ENCODE measurements at places on chromosomes 11 and 22.
A peak's percentile ranks its signal among the peaks of the same experiment; 100 is the strongest.

GRCh38 chr11:93464927-93465540 lies 78.2 kb downstream of the SMCO4 start:
- no peaks in the 10 kb centered on the region for H3K27me3 ChIP-seq
- H3K27ac ChIP-seq, result no peak overlapping the region
- DNase-seq, result no peak
- no peaks in the 10 kb centered on the region for H3K4me1 ChIP-seq

DNA sequence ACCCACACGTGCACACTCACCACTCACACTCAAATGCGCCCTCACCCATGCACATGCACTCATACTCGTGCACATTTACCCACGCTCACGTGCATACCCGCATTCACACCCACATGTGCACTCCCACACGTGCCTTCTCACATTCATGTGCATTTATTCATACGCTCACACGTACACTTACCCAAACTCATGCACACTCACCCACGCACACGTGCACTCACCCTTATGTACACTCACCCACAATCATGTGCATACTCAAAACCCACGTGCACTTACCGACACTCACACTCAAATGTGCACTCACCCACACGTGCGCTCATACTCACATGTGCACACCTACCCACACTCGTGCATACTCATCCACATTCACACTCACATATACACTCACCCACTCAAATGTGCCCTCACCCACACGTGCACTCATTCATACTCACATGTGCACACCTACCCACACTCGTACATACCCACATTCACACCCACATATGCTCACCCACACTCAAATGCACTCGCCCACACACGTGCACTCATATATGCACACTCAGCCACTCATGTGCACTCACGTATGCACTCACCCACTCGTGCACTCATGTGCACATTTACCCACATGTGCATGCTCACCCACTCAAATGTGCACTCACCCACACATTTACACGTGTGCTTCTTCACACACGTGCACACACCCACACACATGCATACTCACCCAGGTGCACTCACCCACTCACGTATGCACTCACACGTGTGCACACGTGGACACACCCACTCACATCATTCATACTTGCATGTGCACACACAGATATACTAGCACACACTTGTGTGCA lies 84.4 kb downstream of the TRMU start:
- H3K4me1 ChIP-seq, result no peaks in the 10 kb centered on the region
- no peak overlapping the region for H3K27ac ChIP-seq
- no peak overlapping the region for H3K4me3 ChIP-seq

GRCh38 chr22:49241174-49241851 lies 586.4 kb downstream of the BRD1 start:
- no peak for DNase-seq
- no peak overlapping the region for H3K4me3 ChIP-seq
- H3K4me1 ChIP-seq, result no peaks in the 10 kb centered on the region
- no peak overlapping the region for H3K27ac ChIP-seq
- no peaks in the 10 kb centered on the region for H3K36me3 ChIP-seq
- H3K27me3 ChIP-seq, result no peaks in the 10 kb centered on the region

GRCh38 chr11:225734-226453 lies 10.2 kb downstream of the SIRT3 start:
- H3K4me3 ChIP-seq, result no peak overlapping the region
- H3K27ac ChIP-seq, result no peak overlapping the region
- no peaks in the 10 kb centered on the region for H3K27me3 ChIP-seq
- DNase-seq, result no peak
- 0 out of 2 replicates have a peak, but pooled peaks cover 9% of the 10 kb centered on the region for H3K36me3 ChIP-seq

GRCh38 chr11:114196997-114197703 lies 99.0 kb upstream of the NNMT start:
- no peaks in the 10 kb centered on the region for H3K27me3 ChIP-seq
- no peak for DNase-seq
- no peaks in the 10 kb centered on the region for H3K4me1 ChIP-seq
- no peak overlapping the region for H3K27ac ChIP-seq
- no peak overlapping the region for H3K4me3 ChIP-seq

GRCh38 chr11:9936754-9937153 lies 272.9 kb downstream of the SWAP70 start:
- H3K4me3 ChIP-seq, result no peak overlapping the region
- H3K27ac ChIP-seq, result no peak overlapping the region
- DNase-seq, result no peak
- H3K36me3 ChIP-seq, result no peaks in the 10 kb centered on the region
- no peaks in the 10 kb centered on the region for H3K27me3 ChIP-seq

- H3K36me3 ChIP-seq, result no peaks in the 10 kb centered on the region
- H3K27me3 ChIP-seq, result no peaks in the 10 kb centered on the region
- H3K4me3 ChIP-seq, result peak overlapping the region; percentile 89
- no peak for DNase-seq
These were observed 725 bp downstream of the KDM2A start for GRCh38 chr11:67119585-67120391.

GRCh38 chr11:103661185-103661584 lies 375.3 kb upstream of the DDI1 start:
- H3K27ac ChIP-seq, result no peak overlapping the region
- no peak for DNase-seq
- H3K27me3 ChIP-seq, result no peaks in the 10 kb centered on the region
- H3K4me1 ChIP-seq, result no peaks in the 10 kb centered on the region
- H3K36me3 ChIP-seq, result no peaks in the 10 kb centered on the region
- no peak overlapping the region for H3K4me3 ChIP-seq

DNA sequence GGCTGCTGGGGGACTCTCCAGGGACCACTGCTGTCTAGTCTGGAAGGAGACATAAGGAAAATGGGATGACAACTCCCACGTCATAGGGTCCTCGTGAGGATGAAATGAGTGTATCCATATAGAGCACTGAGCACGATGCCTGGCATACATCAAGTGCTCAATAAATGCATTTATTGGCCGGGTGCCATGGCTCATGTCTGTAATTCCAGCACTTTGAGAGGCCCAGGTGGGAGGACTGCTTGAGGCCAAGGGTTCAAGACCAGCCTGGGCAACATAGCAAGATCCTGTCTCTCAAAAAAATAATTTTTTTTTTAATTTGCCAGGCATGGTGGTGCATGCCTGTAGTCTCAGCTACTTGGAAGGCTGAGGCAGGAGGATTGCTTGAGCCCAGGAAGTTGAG lies 12.2 kb upstream of the TPST2 start:
- no peak overlapping the region for H3K4me3 ChIP-seq
- H3K36me3 ChIP-seq, result no peaks in the 10 kb centered on the region
- no peak for DNase-seq

- H3K27me3 ChIP-seq, result no peaks in the 10 kb centered on the region
- no peak overlapping the region for H3K27ac ChIP-seq
- no peak for DNase-seq
These were observed 130.2 kb downstream of the NCAM1 start for GRCh38 chr11:113091481-113091780.

GRCh38 chr11:65388731-65389130 lies 2.3 kb downstream of the FRMD8 start:
- no peaks in the 10 kb centered on the region for H3K36me3 ChIP-seq
- peaks cover 9% of the 10 kb centered on the region for H3K4me1 ChIP-seq
- no peak overlapping the region for H3K4me3 ChIP-seq
- no peak for DNase-seq
- H3K27me3 ChIP-seq, result no peaks in the 10 kb centered on the region

DNA sequence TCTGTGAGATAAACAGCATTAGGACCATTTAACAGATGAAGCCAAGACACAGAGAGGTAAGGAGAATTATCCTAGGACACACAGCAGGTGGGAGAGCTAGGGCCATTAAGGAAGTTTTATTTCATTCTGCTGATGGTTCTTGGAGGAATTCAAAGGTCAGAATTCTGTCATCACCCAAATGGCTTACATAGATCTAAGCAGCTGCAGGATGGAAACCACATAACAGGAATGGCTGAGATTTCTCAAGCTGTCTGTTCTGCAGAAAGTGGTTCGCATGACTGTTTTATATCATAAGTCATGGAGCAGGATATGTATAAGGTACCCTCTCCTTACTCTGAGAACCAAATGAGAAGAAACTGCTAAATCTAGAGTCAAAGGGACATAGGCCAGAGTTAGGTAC lies 163.2 kb upstream of the NARS2 start:
- no peak overlapping the region for H3K4me3 ChIP-seq
- no peak overlapping the region for H3K27ac ChIP-seq
- no peaks in the 10 kb centered on the region for H3K36me3 ChIP-seq
- no peaks in the 10 kb centered on the region for H3K4me1 ChIP-seq
- no peaks in the 10 kb centered on the region for H3K27me3 ChIP-seq

DNA sequence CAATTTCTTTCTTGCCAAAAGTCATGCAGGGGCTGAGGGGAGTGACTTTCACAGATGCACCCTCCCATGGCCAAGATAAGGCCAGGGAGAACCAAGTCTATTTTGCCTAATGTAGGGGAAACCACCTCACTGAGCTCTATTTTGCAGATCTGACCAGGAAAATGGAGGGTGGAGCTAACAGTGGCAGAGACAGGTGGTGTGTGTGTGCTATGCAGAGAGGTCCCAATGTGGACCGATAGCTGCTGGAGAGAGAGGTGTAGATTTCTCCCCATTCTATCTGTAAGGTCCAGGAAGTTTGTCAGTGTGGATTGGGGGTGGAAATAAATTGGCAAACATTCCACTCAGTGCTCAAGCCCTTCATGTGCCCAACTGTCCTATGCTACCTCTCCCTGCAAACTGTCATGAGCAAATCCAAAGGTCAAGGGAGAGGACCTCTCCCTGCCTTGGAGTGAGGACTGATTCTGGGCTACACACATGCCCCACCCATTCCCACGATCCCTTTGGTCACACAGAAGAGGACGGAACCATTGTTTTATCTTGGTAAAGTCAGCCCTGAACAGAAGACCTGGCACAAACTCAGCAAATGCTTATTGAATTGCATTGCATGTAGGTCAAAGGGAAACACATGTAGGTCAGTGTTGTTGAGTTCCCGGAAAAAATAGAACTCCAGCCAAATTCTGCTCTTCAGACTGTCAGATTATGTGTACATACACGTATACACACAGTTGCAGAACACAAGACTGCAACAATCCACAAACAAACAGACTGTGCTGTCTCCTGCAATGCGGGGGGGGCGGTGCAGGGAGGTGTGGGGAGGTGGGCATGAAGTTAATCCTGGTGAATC lies 65.9 kb downstream of the C11orf58 start:
- DNase-seq, result no peak
- no peaks in the 10 kb centered on the region for H3K27me3 ChIP-seq
- H3K27ac ChIP-seq, result no peak overlapping the region
- no peak overlapping the region for H3K4me3 ChIP-seq

- H3K27me3 ChIP-seq, result no peaks in the 10 kb centered on the region
- no peaks in the 10 kb centered on the region for H3K4me1 ChIP-seq
- peaks cover 20% of the 10 kb centered on the region for H3K36me3 ChIP-seq
- no peak overlapping the region for H3K4me3 ChIP-seq
These were observed 3.0 kb downstream of the SAC3D1 start for GRCh38 chr11:65043881-65044501.

DNA sequence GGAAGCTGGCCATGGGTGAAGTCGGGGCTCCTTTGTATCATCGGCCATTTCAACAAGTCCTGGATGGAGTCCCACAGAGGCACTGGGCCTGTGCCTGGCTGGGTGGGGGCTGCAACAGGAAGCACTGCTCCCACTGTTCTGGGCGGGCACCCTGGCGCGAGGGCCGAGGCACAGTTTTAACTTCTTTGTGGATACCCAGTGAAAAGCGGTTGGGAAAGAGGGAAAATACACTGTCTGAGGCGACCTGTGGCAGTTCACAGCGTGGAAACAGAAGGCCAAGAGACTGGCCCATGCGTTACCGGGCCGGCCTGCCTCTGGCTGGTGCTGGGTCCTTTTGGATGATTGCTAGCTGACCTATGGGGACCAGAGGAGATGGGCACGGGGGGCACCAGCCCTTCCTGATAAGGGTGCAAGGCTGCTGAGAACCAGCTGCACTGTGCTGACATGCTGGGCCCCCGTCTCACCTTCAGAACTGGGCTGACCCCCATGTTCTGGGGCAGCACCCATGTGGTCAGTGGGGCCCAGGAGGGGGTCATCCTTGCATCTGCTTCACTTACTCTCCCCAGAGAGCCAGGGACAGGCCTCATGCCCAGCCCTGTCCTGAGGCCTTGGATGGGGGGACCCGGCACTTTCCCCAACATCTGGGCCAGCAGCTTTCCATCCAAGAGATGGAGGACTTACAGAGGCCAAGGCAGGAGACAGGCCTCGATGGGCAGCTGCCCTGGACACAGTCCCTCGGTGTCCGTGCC lies 4.2 kb downstream of the OVOL1 start:
- peaks cover 7% of the 10 kb centered on the region for H3K36me3 ChIP-seq
- no peak for DNase-seq
- peaks cover 18% of the 10 kb centered on the region for H3K4me1 ChIP-seq
- no peak overlapping the region for H3K27ac ChIP-seq

GRCh38 chr11:81388326-81388725 lies 1345.3 kb downstream of the FAM181B start:
- no peak for DNase-seq
- no peaks in the 10 kb centered on the region for H3K27me3 ChIP-seq
- no peak overlapping the region for H3K27ac ChIP-seq

DNA sequence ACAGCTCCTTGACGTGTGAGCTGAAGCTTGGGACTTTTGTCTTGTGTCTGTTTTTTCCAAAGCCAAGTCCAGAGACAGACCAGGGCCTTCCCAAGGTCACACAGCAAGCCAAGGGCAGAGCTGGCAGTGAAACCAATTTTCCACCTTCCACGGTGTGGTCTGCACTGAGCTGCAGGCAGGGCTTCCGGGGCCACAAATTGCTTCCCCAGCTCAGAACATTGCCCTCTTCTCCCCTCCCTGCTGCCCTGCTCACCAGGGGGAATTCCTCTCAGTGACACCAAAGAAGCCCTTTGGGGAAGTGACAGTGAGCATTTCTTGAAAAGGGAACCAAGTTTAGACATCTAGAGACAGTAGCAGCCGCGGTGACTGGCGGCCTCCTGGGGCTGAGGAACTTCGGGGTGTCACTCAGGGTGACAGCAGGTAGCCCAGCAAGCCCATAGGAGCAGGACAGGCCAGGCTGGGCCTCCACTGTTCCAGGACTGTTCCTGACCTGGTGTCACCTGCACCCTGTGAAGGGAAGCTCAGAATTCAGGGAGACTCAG lies 9.2 kb downstream of the FXYD2 start:
- H3K4me1 ChIP-seq, result peaks cover 7% of the 10 kb centered on the region
- no peaks in the 10 kb centered on the region for H3K27me3 ChIP-seq
- no peaks in the 10 kb centered on the region for H3K36me3 ChIP-seq

GRCh38 chr11:125553357-125553756 lies 15.9 kb upstream of the EI24 start:
- H3K36me3 ChIP-seq, result no peaks in the 10 kb centered on the region
- H3K4me1 ChIP-seq, result no peaks in the 10 kb centered on the region
- H3K27me3 ChIP-seq, result no peaks in the 10 kb centered on the region
- no peak overlapping the region for H3K4me3 ChIP-seq
- no peak for DNase-seq
- no peak overlapping the region for H3K27ac ChIP-seq

GRCh38 chr11:65662247-65662798 lies 393 bp downstream of the RELA start:
- H3K4me1 ChIP-seq, result no peaks in the 10 kb centered on the region
- peaks cover 25% of the 10 kb centered on the region for H3K36me3 ChIP-seq
- no peak for DNase-seq
- H3K4me3 ChIP-seq, result peak overlapping the region; percentile 67

DNA sequence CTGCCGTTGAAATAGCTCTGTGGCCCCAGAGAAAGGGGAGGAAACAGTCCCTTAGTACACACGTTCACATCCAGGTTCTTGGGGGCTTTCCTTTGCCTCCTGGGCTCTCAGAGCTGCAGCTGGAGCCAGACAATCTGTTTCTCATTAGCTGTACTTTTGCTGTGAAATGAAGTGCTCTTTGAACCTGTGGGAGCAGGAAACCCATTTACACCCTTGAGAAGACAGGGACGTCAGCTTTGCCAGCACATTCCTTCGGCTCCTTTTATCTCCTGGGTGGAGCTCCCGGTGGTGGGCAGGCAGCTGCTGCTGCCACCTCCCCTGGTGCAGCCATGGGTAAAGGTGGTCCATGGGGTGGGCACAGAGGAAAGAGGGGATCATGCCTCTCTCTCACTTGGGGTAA lies 80.6 kb upstream of the TIMP3 start:
- no peaks in the 10 kb centered on the region for H3K36me3 ChIP-seq
- no peak overlapping the region for H3K4me3 ChIP-seq
- H3K27ac ChIP-seq, result no peak overlapping the region
- DNase-seq, result no peak
- no peaks in the 10 kb centered on the region for H3K27me3 ChIP-seq
